ENCODE measurements at places on chromosomes 3 and 15.

- no peak for DNase-seq
These were observed 8.1 kb downstream of the RMDN3 start for GRCh38 chr15:40746916-40747418.

DNA sequence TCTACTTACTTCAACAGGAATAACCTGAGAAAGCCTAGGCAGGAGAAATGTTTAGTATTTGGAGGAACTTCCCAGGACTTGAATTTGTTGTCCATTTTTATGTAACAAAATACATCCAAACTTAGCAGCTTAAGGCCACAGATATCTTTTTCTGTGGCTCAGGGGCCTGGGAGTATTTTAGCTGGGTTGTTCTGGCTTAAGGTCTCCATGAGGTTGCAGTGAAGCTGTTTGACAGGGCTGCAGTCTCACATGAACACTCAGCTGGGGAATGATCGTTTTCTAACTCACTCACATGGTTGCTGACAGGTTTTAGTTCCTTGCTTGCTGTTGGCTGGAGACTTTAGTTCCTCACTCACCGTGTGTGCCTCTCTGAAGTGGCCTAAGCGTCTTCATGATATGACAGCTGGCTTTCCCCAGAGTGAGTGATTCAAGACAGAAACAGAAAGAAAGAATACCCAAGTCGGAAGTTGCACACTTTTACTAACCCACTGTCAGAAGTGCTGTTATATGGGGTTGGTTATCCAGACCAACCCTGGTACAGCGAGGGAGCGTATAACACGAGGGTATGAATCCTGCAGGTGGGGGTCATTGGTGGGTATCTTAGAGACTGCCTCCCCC lies 229.7 kb upstream of the TBL1XR1 start:
- DNase-seq = no peak

DNA sequence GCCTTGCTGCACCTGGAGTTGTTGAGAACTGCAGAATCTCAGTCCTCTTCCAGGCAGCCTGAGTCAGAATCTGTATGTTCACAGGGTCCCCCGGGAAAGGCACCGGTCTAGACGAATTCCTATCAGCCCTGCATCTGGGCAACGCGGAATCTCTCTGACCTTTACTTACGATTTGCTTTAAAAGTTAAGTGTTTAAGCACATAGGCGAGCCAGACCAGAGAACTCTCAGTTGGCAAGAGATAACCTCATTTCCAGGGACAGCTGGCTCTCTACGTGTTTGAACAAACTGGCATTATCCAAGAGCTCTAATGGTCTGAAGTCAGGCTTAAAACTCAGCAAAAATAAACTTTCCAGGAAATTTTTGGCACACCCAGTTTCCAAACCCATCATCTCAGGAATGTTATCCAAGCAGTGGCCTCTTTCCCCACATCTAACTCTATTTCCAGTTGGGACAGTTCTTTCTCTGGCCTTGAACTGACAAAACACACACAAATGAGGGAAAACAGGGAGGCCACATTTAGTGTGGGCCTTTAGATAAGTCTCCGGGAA lies 53.4 kb downstream of the HES1 start:
- peak; percentile 53 for DNase-seq

DNA sequence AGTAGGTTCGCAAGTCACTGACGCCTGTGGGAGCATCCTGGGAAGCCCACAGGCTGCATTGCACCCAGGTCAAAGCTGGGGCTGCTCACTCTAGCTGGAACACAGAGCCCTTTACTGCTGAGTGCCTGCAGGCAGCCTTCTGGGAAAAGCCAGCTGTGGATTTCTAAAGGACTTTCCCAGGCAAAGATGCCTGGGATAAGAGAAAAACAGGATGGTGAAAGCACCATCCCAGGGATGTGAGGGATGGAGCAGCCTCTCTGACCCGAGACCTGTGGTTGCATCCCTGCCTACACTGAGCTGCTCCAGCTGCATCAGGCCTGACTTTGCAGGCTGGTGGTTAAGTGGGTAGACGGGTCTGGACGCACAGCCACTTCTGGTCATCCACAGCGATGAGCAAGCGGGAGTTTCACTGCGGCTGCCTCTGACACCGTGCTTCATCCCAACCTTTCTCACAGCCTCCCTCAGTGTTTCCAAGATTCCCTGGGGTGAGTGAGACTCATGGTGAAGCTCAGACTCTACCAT lies 52.5 kb upstream of the AMOTL2 start:
- DNase-seq = no peak

DNA sequence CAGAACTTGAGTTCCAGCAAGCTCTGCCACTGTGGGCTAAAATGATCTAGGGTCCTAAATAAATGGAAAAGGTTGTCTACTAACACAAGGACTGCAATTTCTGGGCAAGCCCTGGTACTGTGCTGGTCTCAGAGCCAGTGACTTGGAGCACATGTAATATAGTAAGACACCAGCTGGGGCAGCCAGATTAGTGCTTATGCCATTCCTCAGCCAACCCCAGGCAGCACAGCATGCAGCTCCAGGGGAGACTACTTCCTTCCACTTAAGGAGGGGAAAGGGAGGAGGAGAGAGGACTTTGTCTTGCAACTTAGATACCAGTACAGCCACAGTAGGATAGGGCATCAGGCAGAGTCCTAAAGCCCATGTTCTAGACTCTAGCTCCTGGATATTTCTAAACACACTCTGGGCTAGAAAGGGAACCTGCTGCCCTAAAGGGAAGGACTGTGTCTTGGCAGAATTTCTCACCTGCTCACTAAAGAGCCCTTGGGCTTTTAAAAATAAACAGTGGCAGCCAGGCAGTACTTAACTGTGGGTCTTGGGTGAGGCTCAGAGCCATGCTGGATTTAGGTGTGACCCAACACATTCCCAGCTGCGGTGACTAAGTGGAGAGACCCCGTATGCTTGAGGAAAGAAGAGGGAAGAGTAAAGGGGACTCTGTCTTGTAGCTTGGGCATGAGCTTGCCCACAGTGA lies 223.7 kb upstream of the BCHE start:
- DNase-seq = no peak

GRCh38 chr3:161586556-161587235 lies 90.1 kb downstream of the OTOL1 start:
- DNase-seq = no peak

- no peak for DNase-seq
These were observed 399.7 kb downstream of the VPS13C start for GRCh38 chr15:61660579-61660978.

DNA sequence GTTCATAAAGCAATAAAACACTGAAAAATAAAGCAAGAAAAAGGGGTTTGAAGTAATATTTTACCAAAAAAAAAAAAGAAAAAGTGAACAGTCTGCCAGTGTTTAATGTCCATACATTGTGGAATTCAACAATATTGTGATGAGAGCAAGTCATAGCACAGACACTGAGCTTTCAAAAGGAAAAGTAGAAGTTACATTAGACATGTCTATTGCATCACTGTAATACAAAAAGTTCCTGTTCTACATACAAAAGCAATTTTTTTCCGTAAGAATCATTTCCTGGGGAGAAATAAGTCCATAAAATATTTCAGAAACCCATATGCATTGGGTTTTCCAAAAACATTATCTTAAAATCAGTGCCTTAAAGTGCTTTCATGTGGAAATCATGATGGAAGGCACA lies 11.8 kb upstream of the HDC start:
- DNase-seq = no peak

DNA sequence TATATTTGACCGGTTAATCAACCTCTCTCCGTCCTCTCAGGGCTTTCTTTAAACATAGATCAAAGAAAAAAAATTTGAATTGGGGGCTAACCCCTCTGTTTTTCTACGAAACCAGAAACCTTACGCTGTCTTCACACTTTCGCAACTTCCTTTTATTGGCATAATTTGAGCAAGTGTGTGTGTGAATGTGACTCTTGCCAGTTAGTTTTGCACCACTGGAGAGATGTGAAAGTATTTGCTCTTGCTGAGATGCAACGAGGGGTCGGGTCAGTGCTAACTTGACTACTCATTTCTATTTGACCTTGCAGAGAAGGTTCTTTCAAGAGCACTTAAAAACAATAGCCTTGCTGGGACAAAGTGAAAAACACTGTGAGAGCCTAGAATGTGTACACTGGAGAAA lies 81.2 kb downstream of the FAM43A start:
- no peak for DNase-seq

GRCh38 chr3:194384569-194385001 lies 14.5 kb downstream of the GP5 start:
- DNase-seq = no peak

GRCh38 chr3:173066044-173067004 lies 74.7 kb downstream of the SPATA16 start:
- no peak for DNase-seq

DNA sequence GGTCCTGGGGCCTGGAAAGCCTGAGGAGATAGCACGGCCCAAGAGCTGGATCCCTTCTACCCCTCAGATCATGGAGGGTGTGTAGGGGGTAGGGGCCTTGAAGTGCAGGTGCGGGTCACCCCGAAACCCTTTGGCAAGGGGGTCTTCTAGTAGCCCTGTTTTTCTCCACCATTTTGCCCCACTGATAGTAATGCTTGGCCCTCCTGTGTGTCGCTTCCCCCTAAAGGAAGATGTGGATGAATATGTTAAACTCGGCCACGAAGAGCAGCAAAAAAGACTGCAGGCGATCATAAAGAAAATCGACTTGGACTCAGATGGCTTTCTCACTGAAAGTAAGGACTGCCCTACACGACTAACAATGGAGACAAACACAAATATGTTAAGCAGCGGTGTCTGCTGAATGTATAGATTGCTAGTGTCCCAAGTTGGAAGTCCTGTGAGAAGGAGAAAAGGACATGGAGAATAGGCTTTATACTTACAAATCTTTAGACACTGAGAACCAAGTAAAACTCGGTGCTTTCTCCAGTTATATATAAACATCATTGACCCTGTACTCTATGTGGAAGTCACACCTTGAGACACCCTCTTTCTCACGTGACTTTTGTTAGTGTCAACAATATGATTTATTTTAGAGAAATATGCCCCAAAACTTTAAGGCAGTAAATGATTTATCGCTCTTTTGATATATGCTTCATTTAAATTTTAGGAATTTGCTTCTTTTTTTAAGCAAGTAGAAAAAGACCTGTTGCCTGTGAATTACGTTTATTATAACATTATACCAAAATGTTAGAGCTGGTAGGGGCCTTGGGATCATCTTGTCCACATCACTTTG lies 802 bp downstream of the RCN2 start:
- no peak for DNase-seq

DNA sequence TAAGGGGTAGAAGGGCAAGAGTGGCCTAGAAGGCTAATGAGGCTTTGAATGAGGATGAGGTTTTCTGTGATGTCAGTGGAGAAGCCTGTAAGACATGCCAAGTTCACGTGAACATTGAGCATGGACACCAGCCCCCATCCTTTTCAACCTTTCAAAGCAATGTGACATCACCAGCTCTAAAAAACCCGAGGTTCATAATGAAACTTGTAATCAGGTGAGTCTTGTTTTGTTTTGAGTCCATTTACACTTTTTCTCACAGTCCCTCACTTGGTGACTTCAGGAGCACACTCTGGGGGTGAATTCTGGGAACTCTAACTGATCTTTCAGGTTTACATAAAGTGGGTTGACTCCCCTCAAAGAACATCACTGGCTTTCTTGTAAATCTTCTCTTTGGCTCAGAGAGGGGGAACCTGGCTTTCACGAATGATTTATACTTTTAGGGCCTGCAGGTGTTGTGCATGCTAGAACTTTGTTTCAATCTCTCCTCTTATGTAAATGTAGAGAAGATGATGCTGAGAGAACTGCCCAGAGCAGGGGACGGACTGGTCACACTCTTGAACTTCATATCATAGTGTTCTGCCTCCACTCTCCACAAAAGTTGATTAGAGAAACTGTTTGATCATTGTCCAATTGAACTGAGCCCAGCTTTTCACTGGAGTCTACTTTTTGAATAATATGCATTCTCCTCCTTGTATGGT lies 224.7 kb upstream of the SATB1 start:
- no peak for DNase-seq

- no peak for DNase-seq
These were observed 162.4 kb upstream of the CGNL1 start for GRCh38 chr15:57213862-57214261.

DNA sequence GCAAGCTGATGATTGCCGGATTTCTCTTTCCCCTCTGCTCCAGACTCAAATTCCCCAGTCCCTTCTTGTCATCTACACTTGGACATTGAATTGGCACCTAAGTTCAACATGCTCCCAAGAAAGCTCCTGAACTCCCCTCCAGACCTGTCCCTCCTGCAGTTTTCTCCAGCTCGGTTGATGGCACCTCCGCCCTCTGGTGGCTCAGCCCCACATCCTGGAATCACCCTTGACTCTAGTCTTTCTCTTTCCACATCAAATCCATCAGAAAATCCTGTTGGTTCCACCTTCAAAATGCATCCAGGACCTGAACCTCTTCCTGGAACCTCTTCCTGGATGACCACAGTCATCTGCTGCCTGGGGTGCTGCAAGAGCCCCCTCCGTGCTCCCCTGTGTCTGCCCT lies 60.1 kb downstream of the RASGRF1 start:
- DNase-seq = no peak

GRCh38 chr3:106881186-106881585 lies 496.1 kb upstream of the CCDC54 start:
- DNase-seq = no peak
